CD4-positive, alpha-beta T cell treated with Interleukin-17A for 1 hour (primary cell): ENCODE measurements at places on chromosomes 16 and 17.

DNA sequence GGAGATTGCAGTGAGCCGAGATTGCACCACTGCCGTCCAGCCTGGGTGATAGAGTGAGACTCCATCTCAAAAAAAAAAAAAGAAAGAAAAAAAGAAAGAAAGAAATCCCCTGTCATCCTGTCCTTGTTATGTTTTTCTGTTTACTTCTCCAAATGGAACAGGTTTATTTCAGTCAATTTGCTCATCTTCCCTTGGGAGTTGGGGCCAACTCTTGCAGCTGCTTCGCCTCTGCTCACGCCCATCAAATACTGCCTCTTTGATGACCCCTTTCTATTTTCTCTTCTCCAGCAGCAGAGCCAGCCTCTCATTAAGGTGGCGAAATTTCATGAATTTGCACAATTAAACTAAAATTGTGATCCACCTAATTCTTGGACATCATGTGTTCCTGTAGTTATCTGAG is 173.4 kb downstream of the ZNF18 start:
- no peak for DNase-seq

DNA sequence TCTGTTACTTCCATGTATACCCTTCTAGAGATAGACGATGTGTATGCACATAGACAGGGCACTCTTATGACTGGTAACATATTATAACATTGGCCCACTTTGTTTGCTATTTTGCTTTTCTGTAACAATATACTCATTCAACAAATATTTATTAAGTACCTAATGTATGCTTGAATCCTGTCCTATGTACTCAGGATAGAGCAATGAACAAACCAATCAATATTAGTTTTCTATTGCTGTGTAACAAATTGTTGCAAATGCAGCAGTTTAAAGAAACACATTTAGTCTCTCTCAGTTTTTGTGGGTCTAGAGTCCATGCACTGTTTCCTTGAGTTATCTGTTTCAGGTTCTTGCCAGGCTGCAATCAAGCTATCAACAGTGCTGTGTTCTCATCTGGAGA is 29.7 kb upstream of the TENT4B start:
- no peak for DNase-seq

DNA sequence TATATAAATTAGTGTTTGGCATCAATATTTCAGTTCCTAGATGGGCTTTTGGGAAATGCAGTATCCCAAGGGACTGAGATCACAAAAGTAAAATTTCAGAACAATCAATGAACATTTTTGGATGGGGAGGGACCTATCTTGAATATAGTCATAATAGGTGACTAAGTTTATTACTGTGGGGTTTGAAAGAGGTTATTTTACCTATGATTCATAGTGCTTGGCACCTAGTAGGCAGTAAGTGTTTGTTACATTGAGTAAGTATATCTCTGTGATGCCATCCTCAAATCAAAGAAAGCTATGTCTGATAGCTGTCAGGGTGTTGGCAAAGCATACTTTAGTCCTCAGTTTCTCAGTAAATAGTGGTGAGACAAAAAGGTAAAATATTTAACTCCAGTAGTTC is 36.9 kb downstream of the ZNF207 start:
- no peak for DNase-seq

GRCh38 chr17:39244600-39245570 is 19.1 kb upstream of the STAC2 start:
- DNase-seq, result peak; percentile 87

GRCh38 chr16:69423189-69423588 is 1.2 kb upstream of the CYB5B start:
- no peak for DNase-seq
